ENCODE measurements at places on chromosomes 11 and 22. TPM values are rescaled to one million over a fixed set of nuclear protein-coding genes. Genes with fewer than 3 reads are reported as not detected.

- H3K4me1 ChIP-seq, result no peaks in the 10 kb centered on the region
- no peaks in the 10 kb centered on the region for H3K27me3 ChIP-seq
- DNase-seq, result no peak
- no peak overlapping the region for H3K4me3 ChIP-seq
- no peaks in the 10 kb centered on the region for H3K36me3 ChIP-seq
Measured at GRCh38 chr11:70716986-70717775, 318.9 kb downstream of the CTTN start.

DNA sequence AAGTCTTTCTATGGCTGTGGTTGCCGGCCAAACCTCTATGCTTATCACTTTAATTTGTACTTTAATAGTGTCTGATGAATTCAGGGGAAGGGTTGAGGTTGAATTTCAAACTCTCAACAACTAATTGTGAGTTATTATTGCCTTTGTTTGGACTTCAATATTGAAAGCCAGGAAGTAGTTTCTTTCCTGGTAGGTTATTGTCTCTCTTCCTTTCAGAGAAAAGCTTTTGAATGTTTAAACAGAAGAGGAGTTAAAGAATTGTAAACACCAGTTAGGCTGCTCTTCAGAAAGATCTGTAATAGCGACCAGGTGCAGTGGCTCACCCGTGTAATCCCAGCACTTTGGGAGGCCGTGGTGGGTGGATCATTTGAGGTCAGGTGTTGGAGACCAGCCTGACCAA is 22.2 kb downstream of the NNMT start:
- peak overlapping the region; percentile 73 for H3K27ac ChIP-seq
- no peaks in the 10 kb centered on the region for H3K27me3 ChIP-seq
- no peak for DNase-seq
- no peak overlapping the region for H3K4me3 ChIP-seq

DNA sequence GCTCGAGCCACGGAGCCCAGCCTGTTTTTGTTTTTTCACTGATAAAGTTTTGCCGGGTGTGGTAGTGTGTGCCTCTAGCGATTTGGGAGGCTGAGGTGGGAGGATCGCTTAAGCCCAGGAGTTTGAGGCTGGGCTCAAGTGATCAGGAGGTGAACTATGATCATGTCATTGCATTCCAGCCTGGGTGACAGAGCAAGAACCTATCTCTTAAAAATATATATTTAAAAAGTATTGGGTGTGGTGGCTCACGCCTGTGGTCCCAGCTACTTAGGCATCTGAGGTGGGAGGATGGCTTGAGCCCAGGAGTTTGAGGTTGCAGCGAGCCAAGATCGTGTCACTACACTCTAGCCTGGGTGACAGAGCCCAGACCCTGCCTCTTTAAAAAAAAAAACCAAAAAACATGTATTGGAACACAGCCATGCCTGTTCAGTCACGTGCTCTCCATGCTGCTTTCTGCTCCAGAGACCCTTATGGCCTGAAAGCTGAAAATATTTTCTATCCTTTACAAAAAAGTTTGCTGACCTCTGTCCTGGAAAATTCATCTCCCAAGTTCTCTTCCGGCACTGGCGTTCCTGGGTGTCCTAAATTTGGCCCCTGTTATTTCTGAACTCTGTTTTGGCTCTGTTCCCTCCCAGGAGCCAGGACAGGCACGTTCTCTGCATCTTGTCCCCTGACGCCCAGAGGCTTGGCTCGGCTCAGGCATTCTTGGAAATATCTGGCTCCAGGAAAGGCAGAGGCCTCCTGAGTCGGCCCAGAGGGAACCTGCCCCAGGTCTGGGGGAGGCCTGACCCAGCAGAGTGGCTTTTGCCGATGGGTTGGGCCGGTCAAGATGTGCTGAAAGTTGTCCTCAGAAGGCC is 61.3 kb upstream of the PPP6R3 start:
- H3K4me3 ChIP-seq, result no peak overlapping the region
- peak overlapping the region; percentile 78 for H3K27ac ChIP-seq
- peaks cover 13% of the 10 kb centered on the region for H3K4me1 ChIP-seq
- DNase-seq, result peak; percentile 68
- no peaks in the 10 kb centered on the region for H3K36me3 ChIP-seq

- no peaks in the 10 kb centered on the region for H3K27me3 ChIP-seq
- peaks cover 20% of the 10 kb centered on the region for H3K4me1 ChIP-seq
- no peaks in the 10 kb centered on the region for H3K36me3 ChIP-seq
- peak; percentile 51 for DNase-seq
- H3K4me3 ChIP-seq, result peak overlapping the region; percentile 37
Measured at GRCh38 chr11:504053-504993, 2.7 kb downstream of the RNH1 start.

- H3K4me3 ChIP-seq, result no peak overlapping the region
- DNase-seq, result no peak
- no peaks in the 10 kb centered on the region for H3K36me3 ChIP-seq
- no peak overlapping the region for H3K27ac ChIP-seq
Measured at GRCh38 chr22:26599505-26599904, 9.6 kb upstream of the TPST2 start.

DNA sequence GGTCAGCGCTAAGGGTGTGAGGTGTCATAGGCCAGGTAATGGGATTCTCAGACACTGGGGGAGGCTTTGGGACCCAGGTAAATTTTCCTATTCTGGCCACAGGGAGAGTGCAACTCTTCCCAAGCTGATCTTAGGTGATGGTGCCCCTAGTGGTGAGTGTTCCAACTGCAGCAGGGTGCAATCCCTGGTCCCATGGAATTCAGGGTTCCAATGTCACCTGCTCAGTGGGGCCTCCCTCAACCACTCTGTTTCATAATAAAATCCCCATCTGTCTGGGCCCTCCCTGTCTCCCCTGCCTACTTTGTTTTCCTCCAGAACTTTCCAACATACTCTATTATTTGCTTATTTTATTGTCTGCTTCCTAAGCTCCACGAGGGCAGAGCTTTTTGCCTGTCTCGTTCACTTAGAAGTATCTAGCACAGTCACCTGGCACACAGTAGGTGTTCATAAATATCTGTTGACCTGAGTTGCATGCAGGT is 2.9 kb upstream of the SGSM1 start:
- no peak overlapping the region for H3K27ac ChIP-seq
- no peak for DNase-seq
- no peaks in the 10 kb centered on the region for H3K36me3 ChIP-seq
- H3K4me3 ChIP-seq, result no peak overlapping the region

DNA sequence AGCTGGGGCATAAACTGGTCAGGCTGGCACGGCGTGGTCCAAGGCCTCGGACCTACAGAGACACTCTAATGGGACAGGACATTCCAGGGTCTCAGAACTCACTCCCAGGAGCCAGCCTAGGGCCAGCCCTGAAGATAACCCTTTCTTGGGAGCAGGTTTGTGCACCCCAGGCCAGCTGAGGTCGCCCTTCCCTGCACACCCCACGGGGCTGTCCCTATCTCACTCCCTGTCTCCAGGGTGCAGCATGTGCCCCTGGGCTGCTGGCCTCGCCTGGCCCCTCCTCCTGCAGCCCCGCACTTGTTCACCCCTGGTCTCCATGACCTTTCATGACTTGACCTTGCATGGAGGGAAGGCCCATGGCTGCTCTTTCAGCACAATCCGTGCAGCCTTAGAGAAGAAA is 1321.8 kb downstream of the BRD1 start:
- no peaks in the 10 kb centered on the region for H3K36me3 ChIP-seq
- H3K4me3 ChIP-seq, result no peak overlapping the region
- DNase-seq, result no peak
- H3K27me3 ChIP-seq, result no peaks in the 10 kb centered on the region
- no peak overlapping the region for H3K27ac ChIP-seq

DNA sequence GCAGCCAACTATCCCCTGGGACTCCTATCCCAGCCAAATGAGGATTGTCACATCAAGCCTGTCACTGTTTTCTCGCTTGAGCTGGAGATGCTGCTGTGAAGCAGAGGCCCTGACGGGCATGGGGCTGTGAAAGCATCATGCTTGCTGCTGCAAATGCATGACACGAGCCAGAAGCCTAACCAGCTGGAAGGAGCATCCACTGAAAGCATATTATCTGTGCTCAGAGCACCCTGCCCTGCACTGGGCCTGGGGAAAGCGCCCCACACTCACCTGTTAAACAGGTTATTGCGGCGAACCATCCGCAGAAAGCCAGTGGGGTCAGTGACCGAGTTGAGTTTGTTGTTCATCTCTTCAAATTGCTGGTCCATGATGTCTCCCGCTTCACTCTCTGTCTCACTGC is 110.9 kb upstream of the PITPNB start:
- no peak overlapping the region for H3K4me3 ChIP-seq
- H3K27me3 ChIP-seq, result no peaks in the 10 kb centered on the region
- H3K4me1 ChIP-seq, result peaks cover 3% of the 10 kb centered on the region
- no peak for DNase-seq

PHOX2A gene
- not detected for total RNA-seq

- DNase-seq, result peak; percentile 41
- H3K4me3 ChIP-seq, result no peak overlapping the region
- H3K4me1 ChIP-seq, result no peaks in the 10 kb centered on the region
- peak overlapping the region; percentile 48 for H3K27ac ChIP-seq
- no peaks in the 10 kb centered on the region for H3K36me3 ChIP-seq
- no peaks in the 10 kb centered on the region for H3K27me3 ChIP-seq
Measured at GRCh38 chr22:23315341-23315917, 135.1 kb downstream of the BCR start.

DNA sequence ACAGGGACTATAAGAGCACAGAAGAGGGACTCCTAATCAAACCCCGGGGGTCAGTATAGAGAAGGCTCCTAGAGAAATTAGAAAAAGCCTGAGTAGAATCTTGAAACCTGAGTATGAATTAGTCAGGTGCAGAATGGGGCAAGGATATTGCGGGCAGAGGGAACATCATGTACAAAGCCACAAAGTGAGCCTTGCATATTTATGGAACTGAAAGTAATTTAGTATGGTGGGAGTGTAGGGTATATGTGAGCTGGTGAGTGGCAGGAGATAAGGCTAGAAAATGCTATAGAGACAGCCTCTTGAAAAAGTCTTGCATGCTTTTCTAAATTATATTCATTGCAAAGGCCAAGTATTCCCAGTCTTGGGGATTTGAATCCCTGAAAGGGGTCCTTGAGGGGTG is 93.7 kb downstream of the STIM1 start:
- H3K4me1 ChIP-seq, result peaks cover 21% of the 10 kb centered on the region
- no peaks in the 10 kb centered on the region for H3K27me3 ChIP-seq
- DNase-seq, result no peak
- no peaks in the 10 kb centered on the region for H3K36me3 ChIP-seq

- no peak overlapping the region for H3K4me3 ChIP-seq
Measured at GRCh38 chr11:126034039-126034932, 28.4 kb downstream of the CDON start.

GRCh38 chr11:124150684-124151083 is 32.5 kb upstream of the OR10D3 start:
- no peak overlapping the region for H3K4me3 ChIP-seq
- DNase-seq, result no peak
- no peaks in the 10 kb centered on the region for H3K4me1 ChIP-seq

PPM1F gene
- total RNA-seq, result 67.3 TPM

- H3K36me3 ChIP-seq, result no peaks in the 10 kb centered on the region
- no peak for DNase-seq
- H3K27ac ChIP-seq, result no peak overlapping the region
- no peaks in the 10 kb centered on the region for H3K27me3 ChIP-seq
Measured at GRCh38 chr11:120827198-120827597, 196.7 kb upstream of the TBCEL start.

DNA sequence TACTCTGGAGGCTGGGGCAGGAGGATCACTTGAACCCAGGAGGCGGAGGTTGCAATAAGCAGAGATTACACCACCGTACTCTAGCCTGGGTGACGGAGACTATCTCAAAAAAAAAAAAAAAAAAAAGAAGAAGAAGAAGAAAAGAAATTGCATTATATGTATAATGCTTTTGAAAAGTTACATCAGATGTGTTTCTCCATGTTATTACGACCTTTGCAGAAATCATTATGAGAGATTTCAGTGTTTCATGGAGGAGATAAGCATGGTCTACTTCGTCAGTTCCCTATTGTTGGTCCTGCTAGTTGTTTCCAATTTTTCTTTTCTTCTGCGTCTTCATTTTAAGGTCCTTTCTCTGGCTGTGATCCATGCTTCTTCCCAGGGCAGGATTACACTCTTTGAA is 3.0 kb downstream of the MIAT start:
- peaks cover 15% of the 10 kb centered on the region for H3K27me3 ChIP-seq
- no peak overlapping the region for H3K27ac ChIP-seq
- H3K36me3 ChIP-seq, result no peaks in the 10 kb centered on the region
- H3K4me3 ChIP-seq, result no peak overlapping the region
- DNase-seq, result no peak

DNA sequence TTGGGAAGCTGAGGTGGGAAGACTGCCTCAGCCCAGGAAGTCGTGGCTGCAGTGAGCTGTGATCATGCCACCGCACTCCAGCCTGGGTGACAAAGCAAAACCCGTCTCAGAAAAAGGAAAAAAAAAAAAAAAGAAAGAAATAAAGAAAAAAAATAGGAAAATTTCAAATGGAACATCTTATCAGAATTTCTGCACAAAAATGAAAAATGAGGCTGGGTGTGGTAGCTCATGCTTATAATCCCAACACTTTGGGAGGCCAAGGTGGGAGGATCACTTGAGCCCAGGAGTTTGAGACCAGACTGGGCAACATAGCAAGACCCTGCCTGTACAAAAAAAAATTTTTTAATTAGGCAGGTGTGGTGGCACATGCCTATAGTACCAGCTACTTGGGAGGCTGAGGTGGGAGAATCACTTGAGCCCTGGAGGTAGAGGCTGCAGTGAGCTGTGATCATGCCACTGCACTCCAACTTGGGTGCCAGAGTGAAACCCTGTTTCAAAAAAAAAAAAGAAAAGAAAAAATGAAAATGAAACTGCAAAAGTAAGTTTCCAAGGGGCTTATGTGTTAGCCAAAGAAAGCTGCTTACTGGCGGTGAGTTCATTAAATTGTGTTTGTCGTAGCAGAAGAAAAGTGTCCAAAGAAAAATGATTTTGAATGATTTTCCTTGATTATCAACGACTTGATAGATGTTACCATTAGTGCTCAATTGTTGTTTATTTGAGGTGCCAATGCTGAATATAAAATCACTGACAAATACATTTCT is 7.5 kb upstream of the CRKL start:
- no peaks in the 10 kb centered on the region for H3K27me3 ChIP-seq
- no peaks in the 10 kb centered on the region for H3K36me3 ChIP-seq
- H3K27ac ChIP-seq, result no peak overlapping the region
- no peak for DNase-seq
- H3K4me1 ChIP-seq, result no peaks in the 10 kb centered on the region

- no peaks in the 10 kb centered on the region for H3K27me3 ChIP-seq
- H3K27ac ChIP-seq, result no peak overlapping the region
- DNase-seq, result no peak
- no peak overlapping the region for H3K4me3 ChIP-seq
- H3K4me1 ChIP-seq, result no peaks in the 10 kb centered on the region
- no peaks in the 10 kb centered on the region for H3K36me3 ChIP-seq
Measured at GRCh38 chr11:62493801-62494200, 52.8 kb downstream of the AHNAK start.

EHF gene
- 0.59 TPM for total RNA-seq

- no peaks in the 10 kb centered on the region for H3K36me3 ChIP-seq
- no peak for DNase-seq
- no peaks in the 10 kb centered on the region for H3K27me3 ChIP-seq
- no peaks in the 10 kb centered on the region for H3K4me1 ChIP-seq
Measured at GRCh38 chr22:27075891-27076290, 418.5 kb downstream of the MIAT start.

GRCh38 chr22:35559354-35560005 is 18.8 kb downstream of the RASD2 start:
- no peaks in the 10 kb centered on the region for H3K4me1 ChIP-seq
- H3K36me3 ChIP-seq, result no peaks in the 10 kb centered on the region
- H3K27ac ChIP-seq, result no peak overlapping the region
- DNase-seq, result no peak
- H3K4me3 ChIP-seq, result no peak overlapping the region

DNAJB7 gene
- total RNA-seq, result not detected
